ENCODE measurements at places on chromosomes 2 and 18.

DNA sequence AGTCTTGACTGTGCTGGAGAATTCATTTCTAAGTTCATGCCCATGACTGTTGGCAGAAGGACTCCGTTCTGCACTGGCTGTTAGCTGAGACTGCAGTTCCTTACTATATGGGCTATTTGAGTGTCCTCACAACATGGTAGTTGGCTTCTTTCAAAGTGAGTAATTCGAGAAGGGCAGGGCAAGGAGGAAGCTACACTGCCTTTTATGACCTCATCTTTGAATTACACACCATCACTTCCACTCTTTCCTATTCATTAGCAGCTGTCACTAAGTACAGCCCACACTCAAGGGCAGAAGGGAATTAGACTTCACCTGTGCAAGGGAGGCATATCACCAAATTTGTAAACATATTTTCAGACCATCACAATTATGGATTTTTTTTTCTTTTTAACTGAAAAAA is 55.9 kb upstream of the EPAS1 start:
- DNase-seq, result no peak

- no peak for DNase-seq
These were observed 11.0 kb downstream of the NMI start for GRCh38 chr2:151278487-151278886.

- DNase-seq, result no peak
These were observed 22.6 kb upstream of the DYTN start for GRCh38 chr2:206740800-206741199.

- DNase-seq, result no peak
These were observed 39.2 kb upstream of the ZNF385B start for GRCh38 chr2:179900655-179901054.

DNA sequence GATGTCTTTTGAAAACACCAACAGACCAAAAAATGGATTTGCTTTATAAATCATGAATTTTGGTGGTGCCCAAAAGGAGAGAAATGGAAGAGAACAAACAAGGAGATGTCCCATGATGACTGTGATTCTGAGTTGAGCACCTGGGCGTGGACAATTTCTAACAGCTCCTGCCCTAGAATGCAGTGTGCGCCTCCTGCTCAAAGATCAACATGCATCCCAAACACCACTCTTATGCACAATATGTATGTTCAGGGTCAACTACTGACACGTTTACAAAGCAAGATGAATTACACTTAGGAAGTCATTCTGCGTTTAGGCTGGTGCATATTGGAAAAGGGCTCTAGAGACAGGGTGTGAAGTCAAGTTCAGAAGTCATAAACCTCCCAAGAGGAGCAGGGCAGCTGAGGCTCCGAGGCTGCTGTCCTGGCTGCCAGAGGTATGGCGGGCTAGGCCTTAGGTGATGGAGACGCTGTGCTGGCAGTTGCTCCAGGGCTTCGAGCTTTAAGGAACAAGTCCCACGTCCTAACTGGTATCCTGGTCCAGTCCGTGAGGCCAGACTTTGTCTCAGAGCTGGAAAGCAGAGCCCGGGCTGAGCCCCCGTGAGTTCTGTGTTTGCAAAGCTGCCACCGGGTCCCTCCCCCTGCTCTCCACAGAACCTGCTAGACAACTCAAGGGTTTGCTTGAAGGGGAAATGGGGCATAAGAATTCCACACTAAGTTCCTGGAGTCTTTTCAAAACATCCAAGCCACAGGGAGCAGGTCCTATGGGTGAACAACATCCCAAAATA is 74.0 kb downstream of the ZNF516 start:
- DNase-seq, result no peak

GRCh38 chr2:187372213-187372612 is 75.8 kb downstream of the CALCRL start:
- DNase-seq, result no peak

DNA sequence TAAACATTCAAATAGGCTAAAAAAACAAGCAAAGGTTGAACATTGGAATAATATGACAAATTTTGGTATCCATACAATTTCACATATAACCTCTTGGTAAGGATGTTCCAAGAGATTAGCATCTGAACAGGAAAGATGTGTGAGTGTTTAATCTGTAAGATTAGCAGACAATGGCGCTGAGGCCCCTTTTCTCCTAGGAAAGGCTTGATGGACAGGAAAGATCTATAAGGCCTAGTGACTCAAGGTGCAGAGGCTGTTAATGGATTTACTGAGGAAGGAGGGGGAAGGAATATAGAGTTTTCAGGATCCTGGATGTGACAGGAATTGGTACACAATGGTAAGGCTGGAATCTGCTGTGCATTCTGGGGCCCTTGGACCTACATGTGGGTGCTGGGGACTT is 48.1 kb upstream of the SMAD2 start:
- no peak for DNase-seq

- no peak for DNase-seq
These were observed 2.9 kb downstream of the ALKAL2 start for GRCh38 chr2:284896-285492.

DNA sequence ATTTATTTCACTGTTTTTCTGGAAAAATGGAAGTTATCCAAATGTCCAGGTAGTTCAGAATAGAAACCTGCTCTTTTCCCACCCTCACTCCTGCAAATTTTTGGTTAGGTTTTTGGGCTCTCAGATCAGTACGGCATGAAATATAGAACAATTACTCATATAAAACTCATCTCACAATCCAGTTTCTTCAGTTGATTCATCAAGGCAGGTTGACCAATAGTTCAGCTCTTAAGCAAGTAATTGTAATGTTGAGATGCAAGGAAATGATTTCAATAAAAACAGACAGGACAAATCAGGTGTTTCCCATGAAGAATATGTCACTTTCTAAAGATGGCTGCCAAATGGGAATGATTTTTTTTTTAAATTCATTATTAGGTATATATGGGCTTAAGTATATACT is 2.0 kb downstream of the RAB27B start:
- DNase-seq, result no peak

DNA sequence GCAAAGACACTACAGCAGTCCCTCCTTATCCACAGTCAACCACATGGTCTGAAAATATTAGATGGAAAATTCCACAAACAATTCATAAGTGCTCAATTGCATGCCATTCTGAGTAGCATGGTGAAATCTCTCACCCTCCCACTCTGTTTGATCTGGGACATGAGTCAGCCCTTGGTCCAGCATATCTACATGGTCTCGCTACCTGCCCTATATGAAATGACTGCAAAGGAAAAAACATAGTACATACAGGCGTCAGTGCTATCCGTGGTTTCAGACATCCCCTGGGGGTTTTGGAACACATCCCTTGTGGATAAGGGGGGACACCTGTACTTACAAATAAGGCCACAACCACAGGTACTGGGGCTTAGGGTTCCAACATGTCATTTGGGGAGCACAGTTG is 73.7 kb downstream of the CABLES1 start:
- DNase-seq, result peak; percentile 52

GRCh38 chr18:49677762-49678413 is 116.0 kb downstream of the LIPG start:
- no peak for DNase-seq

GRCh38 chr2:59204040-59204439 is 962.9 kb upstream of the FANCL start:
- DNase-seq, result no peak
